ENCODE measurements at places on chromosomes 3 and 15. TPM values are rescaled to one million over a fixed set of nuclear protein-coding genes. Genes with fewer than 3 reads are reported as not detected.

GRCh38 chr3:11364181-11364580 is 92.0 kb downstream of the ATG7 start:
- H3K36me3 ChIP-seq = peaks cover 64% of the 10 kb centered on the region
- H3K27me3 ChIP-seq = no peaks in the 10 kb centered on the region
- H3K27ac ChIP-seq = no peak overlapping the region
- H3K4me1 ChIP-seq = peaks cover 32% of the 10 kb centered on the region

- H3K36me3 ChIP-seq = no peaks in the 10 kb centered on the region
- DNase-seq = no peak
- peaks cover 6% of the 10 kb centered on the region for H3K4me1 ChIP-seq
- no peaks in the 10 kb centered on the region for H3K27me3 ChIP-seq
- no peak overlapping the region for H3K4me3 ChIP-seq
Observed at GRCh38 chr15:79169526-79170133, 79.0 kb upstream of the RASGRF1 start.

GRCh38 chr15:76337059-76337695 is 604 bp downstream of the ISL2 start:
- DNase-seq = no peak
- no peaks in the 10 kb centered on the region for H3K27me3 ChIP-seq
- peak overlapping the region; percentile 78 for H3K27ac ChIP-seq
- peaks cover 53% of the 10 kb centered on the region for H3K4me1 ChIP-seq
- H3K4me3 ChIP-seq = peak overlapping the region; percentile 58
- no peaks in the 10 kb centered on the region for H3K36me3 ChIP-seq

DNA sequence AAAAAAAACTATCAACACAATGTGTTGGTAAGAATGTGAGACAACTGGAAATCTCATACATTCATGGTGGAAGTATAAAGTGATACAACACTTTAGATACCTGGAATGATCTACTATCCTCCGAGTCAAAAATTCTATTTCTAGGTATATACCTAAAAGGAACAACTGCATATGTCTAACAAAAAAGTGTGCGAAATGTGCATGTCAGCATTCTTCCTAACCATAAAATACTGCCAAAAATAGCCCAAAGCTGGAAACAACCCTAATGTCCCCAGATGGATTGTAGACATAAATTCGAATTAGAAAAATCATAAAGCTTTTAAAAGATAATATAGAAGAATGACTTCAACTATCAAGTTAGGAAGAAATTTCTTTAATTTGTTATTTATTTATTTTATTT is 51.2 kb upstream of the FGF12 start:
- no peak overlapping the region for H3K27ac ChIP-seq
- no peak overlapping the region for H3K4me3 ChIP-seq
- no peaks in the 10 kb centered on the region for H3K4me1 ChIP-seq
- H3K36me3 ChIP-seq = no peaks in the 10 kb centered on the region

- H3K27ac ChIP-seq = no peak overlapping the region
- H3K4me3 ChIP-seq = no peak overlapping the region
- H3K27me3 ChIP-seq = no peaks in the 10 kb centered on the region
- peaks cover 50% of the 10 kb centered on the region for H3K36me3 ChIP-seq
Observed at GRCh38 chr3:4835616-4836043, 143.6 kb upstream of the BHLHE40 start.

GRCh38 chr3:190825386-190826016 is 37.0 kb downstream of the GMNC start:
- no peaks in the 10 kb centered on the region for H3K36me3 ChIP-seq
- H3K27me3 ChIP-seq = no peaks in the 10 kb centered on the region
- no peaks in the 10 kb centered on the region for H3K4me1 ChIP-seq
- no peak overlapping the region for H3K4me3 ChIP-seq

GRCh38 chr15:55218056-55218455 is 21.3 kb upstream of the RSL24D1 start:
- H3K27ac ChIP-seq = peak overlapping the region; percentile 30
- H3K4me1 ChIP-seq = peaks cover 19% of the 10 kb centered on the region
- H3K4me3 ChIP-seq = no peak overlapping the region

- H3K4me3 ChIP-seq = no peak overlapping the region
- H3K27ac ChIP-seq = no peak overlapping the region
- DNase-seq = no peak
- no peaks in the 10 kb centered on the region for H3K27me3 ChIP-seq
Observed at GRCh38 chr3:40083066-40083465, 226.4 kb upstream of the EIF1B start.

GRCh38 chr3:148878095-148878494 is 13.0 kb downstream of the CPA3 start:
- DNase-seq = no peak
- H3K36me3 ChIP-seq = no peaks in the 10 kb centered on the region
- H3K4me3 ChIP-seq = no peak overlapping the region

GRCh38 chr15:67070892-67071664 is 5.7 kb downstream of the SMAD3 start:
- no peaks in the 10 kb centered on the region for H3K27me3 ChIP-seq
- peaks cover 83% of the 10 kb centered on the region for H3K4me1 ChIP-seq
- peaks cover 4% of the 10 kb centered on the region for H3K36me3 ChIP-seq
- no peak overlapping the region for H3K4me3 ChIP-seq
- H3K27ac ChIP-seq = no peak overlapping the region

GRCh38 chr15:57705746-57706404 is 639 bp upstream of the POLR2M start:
- peak overlapping the region; percentile 85 for H3K4me3 ChIP-seq
- H3K27me3 ChIP-seq = no peaks in the 10 kb centered on the region
- DNase-seq = no peak
- peak overlapping the region; percentile 97 for H3K27ac ChIP-seq

GRCh38 chr3:126484148-126484547 is 8.5 kb upstream of the ZXDC start:
- no peak overlapping the region for H3K4me3 ChIP-seq
- H3K36me3 ChIP-seq = no peaks in the 10 kb centered on the region
- H3K4me1 ChIP-seq = peaks cover 11% of the 10 kb centered on the region

DNA sequence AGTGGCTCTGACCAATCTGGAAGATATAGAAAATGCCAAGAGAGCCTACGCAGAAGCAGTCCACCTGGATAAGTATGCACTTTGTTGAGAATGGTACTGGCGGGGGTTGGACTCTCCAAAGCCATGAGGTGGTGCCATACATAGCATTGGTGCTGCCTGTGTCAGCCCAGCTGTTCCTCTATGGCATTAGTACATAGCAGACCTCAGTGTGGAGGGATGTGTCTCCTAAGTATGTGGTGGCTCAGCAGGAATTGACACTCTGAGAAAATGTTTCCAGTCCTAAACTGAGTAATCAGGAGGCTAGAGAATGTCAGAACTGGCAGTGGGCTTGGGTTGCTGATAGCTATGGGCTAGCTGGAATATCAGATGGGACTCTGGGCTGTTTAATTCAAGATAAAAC is 48.4 kb downstream of the ADPGK start:
- no peaks in the 10 kb centered on the region for H3K4me1 ChIP-seq
- peak; percentile 4 for DNase-seq
- H3K27ac ChIP-seq = no peak overlapping the region
- H3K4me3 ChIP-seq = no peak overlapping the region
- H3K36me3 ChIP-seq = peaks cover 82% of the 10 kb centered on the region
- no peaks in the 10 kb centered on the region for H3K27me3 ChIP-seq

DNA sequence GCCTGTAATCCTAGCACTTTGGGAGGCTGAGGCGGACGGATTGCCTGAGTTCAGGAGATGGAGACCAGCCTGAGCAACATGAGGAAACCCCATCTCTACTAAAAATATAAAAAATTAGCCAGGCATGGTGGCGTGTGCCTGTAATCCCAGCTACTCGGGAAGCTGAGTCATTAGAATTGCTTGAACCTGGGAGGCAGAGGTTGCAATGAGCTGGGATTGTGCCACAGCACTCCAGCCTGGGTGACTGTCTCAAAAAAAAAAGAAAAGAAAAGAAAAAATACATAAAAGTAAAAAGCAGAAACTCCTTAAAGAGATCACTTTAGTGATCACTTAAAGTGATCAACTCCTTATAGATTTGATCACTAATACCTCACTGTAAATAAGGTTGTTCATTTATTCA is 78.0 kb downstream of the GMPS start:
- no peaks in the 10 kb centered on the region for H3K36me3 ChIP-seq
- no peaks in the 10 kb centered on the region for H3K4me1 ChIP-seq
- DNase-seq = no peak
- no peak overlapping the region for H3K4me3 ChIP-seq
- H3K27me3 ChIP-seq = no peaks in the 10 kb centered on the region

DNA sequence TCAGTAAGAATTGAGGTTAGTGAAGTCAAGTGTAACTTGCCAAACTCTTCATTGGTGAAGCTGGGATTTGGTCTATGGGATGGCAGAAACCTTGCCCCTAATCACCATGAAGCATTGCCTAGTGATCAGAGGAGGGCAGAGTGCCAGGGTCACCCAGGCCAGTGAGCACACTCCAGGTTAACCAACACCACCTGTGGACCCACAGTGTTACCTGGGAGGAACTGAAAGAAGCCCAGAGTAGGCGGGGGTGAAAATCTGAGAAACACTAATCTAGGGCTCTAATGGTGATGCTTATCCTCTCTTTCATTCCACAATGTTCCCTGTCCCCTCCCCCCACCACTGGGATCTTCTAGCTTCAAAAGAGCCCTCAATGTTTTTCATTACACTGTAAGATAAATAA is 372.8 kb downstream of the CTNNB1 start:
- no peaks in the 10 kb centered on the region for H3K27me3 ChIP-seq
- no peak overlapping the region for H3K4me3 ChIP-seq
- peaks cover 10% of the 10 kb centered on the region for H3K4me1 ChIP-seq
- no peak for DNase-seq

DNA sequence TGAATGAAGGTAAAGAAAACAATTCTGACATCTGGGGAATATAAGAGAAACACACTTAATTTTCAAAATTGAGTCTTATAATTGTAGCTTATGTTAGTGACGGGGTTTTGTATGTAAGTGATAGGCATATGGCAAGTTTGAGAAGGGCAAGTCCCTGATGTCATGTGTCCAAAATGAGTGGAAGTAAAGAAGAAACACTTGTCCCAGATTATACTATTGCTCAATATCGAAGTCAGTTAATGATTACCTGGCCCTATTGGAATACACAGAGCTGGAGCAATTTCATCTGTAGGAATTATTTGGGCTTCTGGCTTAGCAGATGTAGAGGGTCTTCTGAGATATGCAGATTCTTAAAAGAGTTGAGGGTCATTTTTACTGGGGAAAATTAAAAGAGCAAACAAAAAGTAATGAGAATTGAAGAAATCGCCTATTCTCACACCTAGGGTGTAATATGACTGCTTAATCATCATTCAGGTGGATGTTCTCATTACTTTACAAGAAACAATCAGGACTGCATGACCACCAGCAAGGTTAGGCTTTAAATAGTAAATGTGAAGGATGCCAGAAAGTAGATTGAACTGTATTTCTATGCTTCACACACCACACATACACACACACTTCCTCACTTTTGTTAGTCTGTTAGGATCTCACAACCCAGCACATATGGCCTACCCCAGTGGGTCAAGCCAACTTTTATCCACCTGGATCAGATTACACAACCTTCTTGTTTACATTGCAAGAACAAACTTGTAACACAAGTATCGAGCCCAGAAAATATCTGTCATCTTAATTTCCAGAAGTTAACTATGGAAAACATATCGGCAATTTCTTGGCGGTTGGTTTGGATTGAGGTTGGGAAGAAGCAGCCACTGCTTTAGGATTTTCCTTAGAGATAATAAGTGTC is 183.3 kb upstream of the LRRC3B start:
- no peak for DNase-seq
- H3K27ac ChIP-seq = no peak overlapping the region
- H3K27me3 ChIP-seq = no peaks in the 10 kb centered on the region
- no peak overlapping the region for H3K4me3 ChIP-seq
- H3K4me1 ChIP-seq = no peaks in the 10 kb centered on the region

Gene MFGE8
- total RNA-seq = 550 TPM

Gene GPR15
- not detected for total RNA-seq

Gene VPS33B
- 9.5 TPM for total RNA-seq

Gene DLL4
- total RNA-seq = 1.7 TPM

Gene ABHD17C
- 7.1 TPM for total RNA-seq

Gene ACP3
- 0.58 TPM for total RNA-seq

Gene NME9
- 0.40 TPM for total RNA-seq

Gene CCR5
- 0.39 TPM for total RNA-seq

Gene COL6A5
- not detected for total RNA-seq

Gene ARPC4
- 137 TPM for total RNA-seq

Gene STRIT1
- not detected for total RNA-seq

Gene SENP8
- 2.1 TPM for total RNA-seq

Data from esophagus muscularis mucosa (tissue), 4 donors.